ENCODE measurements at places on chromosomes 7 and 10.
A peak's percentile ranks its signal among the peaks of the same experiment; 100 is the strongest.

DNA sequence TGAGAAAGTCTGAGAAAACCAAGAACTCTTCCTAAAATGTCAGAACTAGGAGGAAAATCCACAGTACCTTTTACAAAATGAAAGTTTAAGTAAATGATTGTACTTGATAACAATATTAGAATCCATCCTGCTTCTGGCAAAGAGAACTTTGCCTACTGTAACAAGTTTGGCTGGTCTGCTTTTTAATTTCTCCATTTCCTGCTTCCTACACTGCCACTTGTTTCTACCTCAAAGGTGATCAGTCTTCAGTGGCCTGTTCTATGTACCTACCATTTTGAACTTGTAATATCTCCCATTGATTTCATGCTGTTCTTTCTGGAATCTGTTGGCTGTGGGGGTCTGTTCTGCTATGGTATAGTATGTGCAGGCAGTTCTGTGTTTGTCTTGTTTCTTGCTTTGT lies 32.9 kb upstream of the CAPZA2 start:
- DNase-seq = no peak

GRCh38 chr10:116827214-116827671 lies 22.1 kb upstream of the ENO4 start:
- DNase-seq = no peak

GRCh38 chr10:88116971-88117626 lies 253.7 kb downstream of the PTEN start:
- no peak for DNase-seq

DNA sequence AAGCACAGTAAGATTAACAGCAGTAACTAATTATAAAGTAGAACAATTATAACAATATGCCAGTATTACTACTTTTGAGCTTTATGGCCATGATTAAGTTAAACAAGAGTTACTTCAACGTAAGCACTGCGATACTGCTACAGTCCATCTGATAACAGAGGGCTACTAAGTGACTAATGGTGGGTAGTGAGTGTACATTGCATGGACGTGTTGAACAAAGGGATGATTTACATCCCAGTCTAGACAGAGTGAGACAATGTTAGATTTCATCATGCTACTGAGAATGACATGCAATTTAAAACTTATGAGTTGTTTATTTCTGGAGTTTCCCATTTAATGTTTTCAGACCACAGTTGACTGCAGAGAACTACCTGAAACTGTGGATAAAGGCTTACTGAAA lies 45.6 kb downstream of the TPST1 start:
- DNase-seq = peak; percentile 68
